T-helper 2 cell treated with Interferon-gamma antibody and Interleukin-4, amounts not matched to agents 5 μg/mL and 100 μg/mL, for 36 hours (primary cell): ENCODE measurements at places on chromosomes 5 and 9.

DNA sequence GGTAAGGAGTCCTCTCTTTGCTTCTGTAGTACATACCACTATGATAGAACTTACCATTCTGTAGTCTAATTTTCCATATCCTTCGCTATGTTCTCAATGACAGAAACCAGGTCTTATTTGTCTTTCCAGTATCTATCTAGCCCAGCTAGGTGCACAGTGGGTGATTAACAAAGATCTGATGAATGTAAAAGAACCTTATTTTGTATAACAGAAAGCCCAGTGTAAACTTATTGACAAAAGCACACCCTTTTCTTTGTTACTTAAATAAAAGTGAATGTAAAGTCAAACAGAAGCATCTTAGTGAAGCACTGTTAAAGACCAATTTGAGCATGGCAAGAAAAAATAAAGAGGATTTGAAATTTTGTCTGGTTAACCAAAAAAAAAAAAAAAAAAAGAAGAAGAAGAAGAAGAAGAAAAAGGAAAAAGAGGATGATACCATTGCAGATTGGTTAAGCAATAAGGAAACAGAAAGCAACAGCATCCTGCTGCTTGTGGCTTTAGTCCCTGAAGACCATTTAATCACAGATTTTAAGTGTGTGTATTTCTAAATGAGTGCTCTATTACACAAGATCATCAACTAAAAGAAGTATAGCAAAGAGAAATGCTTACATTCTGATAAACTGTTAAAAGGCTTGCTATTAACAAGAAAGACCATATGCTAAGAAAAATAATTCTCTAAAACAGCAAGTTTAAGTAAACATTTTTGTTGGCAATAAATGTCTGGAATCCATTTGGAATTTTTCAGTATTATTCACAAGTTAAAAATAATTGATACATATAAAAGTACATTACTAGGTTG lies 21.2 kb downstream of the MEGF9 start:
- no peak for DNase-seq

- DNase-seq, result no peak
Observed at GRCh38 chr9:84331119-84331809, 9.3 kb downstream of the SLC28A3 start.

GRCh38 chr5:148556835-148557234 lies 97.5 kb downstream of the HTR4 start:
- no peak for DNase-seq

- no peak for DNase-seq
Observed at GRCh38 chr5:86565197-86565789, 52.4 kb upstream of the COX7C start.

DNA sequence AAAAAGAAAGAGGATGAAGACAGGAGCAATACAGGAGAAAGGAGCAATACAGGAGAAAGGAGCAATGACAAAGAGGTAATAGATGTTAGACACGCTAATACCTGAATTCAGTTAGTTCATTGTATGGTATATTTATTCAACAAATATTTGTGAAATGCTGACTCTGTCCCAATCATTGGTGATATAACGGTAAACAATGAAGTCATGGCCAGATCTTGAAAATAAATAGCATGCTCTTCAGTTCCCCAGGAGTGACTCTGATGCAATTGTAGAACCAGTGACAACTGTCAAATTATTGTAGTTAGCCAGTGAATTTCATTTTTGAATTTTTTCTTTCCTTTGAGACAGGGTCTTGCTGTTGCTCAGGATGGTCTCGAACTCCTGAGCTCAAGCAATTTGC lies 48.0 kb upstream of the SPINK14 start:
- DNase-seq, result no peak

- no peak for DNase-seq
Observed at GRCh38 chr5:11319836-11320580, 559.0 kb upstream of the DAP start.

GRCh38 chr5:147616421-147616820 lies 106.6 kb upstream of the DPYSL3 start:
- no peak for DNase-seq

- no peak for DNase-seq
Observed at GRCh38 chr9:137787786-137788505, 89.6 kb upstream of the CACNA1B start.

GRCh38 chr9:127172066-127172707 lies 49.8 kb upstream of the ANGPTL2 start:
- DNase-seq, result no peak

- DNase-seq, result no peak
Observed at GRCh38 chr9:116700882-116701865, 14.1 kb downstream of the TRIM32 start.

DNA sequence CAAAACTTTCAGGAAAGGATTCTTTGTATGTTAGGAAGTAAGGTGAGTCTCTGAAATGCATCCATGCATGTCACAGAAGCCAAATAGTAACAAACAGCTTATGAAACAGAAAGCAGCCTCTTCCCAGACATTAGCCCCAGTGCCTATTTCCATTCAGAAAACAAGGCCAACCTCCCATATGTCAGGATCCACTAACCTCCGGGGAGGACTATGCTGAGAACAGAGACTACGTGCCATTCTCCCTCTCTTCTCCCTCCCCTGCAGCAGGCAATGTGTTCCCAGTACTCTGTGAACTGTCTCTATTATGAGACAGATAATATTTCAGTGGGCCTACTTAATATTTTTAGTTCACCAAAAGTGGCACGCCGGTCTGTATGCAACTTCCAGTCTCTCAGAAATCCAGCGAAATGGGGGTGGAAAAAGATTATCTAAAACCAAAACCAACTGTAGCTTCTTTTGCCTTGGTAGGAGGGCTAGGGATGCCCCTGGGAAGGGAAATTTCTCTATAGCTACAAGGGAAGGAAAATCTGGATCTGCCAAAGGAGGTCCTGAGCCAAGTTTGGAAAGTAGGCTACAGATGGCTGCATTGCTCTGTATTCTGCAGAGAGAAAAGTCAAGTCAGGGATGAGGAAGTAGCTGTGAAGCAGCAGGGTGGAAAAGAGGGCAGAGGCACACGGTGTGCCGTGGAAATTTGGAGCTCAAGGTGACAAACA lies 42.0 kb downstream of the VLDLR start:
- DNase-seq, result no peak

DNA sequence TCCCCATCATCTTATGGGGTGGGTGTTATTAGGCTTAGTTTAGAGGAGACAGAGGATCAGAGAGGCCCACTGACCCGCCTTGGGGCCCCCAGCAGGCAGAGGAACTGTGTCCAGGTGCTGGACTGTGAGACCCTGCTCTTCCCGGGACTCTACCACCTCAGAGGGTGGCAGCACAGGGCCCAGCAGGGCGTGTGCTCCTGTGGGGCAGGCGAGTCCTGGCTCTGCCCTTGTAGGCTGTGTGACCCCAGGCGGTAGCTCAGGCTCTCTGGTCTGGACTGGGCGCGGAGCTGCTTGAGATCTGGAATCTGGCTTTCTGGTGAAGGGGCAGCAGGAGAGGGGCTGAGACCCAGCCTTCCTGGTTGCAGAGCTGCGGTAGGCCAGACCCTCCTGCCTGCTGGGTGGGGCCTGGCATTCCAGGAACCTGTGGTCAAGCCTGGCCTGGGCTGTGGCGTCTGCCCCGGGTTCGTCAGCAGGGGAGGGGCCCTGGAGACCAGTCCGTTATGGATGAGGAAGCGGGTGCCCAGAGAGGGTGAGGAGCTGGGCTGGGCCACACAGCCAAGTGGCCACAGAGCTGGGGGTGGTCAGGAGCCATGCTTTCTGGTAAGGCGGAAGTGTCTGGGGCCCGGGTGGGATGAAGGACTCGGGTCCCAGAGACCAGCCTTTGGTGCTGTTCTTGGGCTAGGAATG lies 46.5 kb downstream of the RXRA start:
- DNase-seq, result no peak
